ENCODE measurements at places on chromosomes 12 and 14.

DNA sequence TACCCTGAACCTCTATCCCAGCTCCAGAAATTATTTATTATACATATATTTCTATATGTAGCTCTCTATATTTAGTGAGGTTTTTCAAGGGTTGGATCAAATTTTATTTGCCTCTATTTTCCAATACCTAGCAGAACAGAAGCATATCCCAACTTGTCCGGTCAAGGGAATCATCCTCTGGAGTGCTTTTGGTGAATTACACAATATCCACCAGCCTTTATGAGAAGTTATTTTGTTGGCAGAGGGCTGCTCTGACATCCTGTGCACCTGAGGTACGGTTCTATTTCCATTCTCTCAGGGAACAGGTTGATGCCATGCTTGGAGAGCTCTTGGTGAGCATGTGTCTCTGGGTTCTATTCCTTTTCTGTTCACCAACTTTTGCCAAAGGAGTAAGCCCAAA, 1056.4 kb downstream of the GALC start:
- H3K36me3 ChIP-seq = no peaks in the 10 kb centered on the region
- no peaks in the 10 kb centered on the region for H3K4me1 ChIP-seq
- no peak for DNase-seq
- H3K27me3 ChIP-seq = no peaks in the 10 kb centered on the region
- no peak overlapping the region for H3K4me3 ChIP-seq

DNA sequence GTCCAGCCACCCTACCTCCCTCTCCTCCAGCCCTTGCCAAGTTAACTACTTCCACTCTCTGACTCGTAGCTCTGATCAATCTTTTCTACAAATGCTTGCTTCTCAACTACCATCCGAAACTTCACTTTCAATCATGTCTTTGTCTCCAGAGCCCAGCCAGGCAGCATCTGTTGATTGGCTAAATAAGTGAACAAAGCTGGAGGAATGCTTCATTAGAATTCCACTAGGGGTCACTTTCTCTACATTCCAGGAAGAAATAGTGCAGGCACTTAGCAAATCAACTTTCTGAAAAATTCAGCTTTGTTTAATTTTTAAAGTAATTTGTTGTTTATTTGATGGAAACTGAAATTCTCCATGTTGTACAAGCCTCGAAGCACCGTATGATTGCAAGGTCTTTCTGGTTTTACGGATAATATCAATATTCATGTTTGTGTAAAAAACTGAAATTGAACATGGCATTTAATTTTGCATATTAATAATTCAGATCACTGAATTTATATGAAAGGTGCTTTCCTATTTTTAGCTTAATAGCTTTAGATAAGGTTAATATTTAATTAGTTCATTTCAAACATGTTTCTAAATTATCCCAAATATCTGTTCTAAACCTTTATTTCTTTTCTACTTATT, 32.4 kb upstream of the HELB start:
- H3K4me1 ChIP-seq = no peaks in the 10 kb centered on the region
- H3K27me3 ChIP-seq = no peaks in the 10 kb centered on the region
- no peak overlapping the region for H3K4me3 ChIP-seq
- peak; percentile 80 for DNase-seq
- no peaks in the 10 kb centered on the region for H3K36me3 ChIP-seq
- no peak overlapping the region for H3K27ac ChIP-seq

DNA sequence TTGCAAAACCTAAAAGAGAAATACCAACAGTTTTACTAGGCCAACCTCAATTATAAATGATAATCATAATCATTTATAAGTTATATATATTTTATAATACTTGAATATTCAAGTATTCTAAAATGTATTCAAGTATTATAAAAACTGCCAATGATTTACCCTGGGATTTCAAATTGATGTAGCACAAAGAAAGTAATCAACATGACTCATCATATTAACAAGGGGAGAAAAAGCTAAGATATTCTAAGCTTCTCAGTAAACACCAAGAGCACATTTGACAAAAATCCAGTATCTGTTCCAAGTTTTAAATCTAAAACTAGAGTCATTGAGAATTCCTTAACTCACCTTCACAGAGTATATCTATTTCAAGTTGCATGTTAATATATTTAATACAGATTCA, 56.1 kb downstream of the CAPZA3 start:
- no peak overlapping the region for H3K4me3 ChIP-seq
- no peak for DNase-seq
- H3K36me3 ChIP-seq = no peaks in the 10 kb centered on the region
- no peaks in the 10 kb centered on the region for H3K4me1 ChIP-seq

DNA sequence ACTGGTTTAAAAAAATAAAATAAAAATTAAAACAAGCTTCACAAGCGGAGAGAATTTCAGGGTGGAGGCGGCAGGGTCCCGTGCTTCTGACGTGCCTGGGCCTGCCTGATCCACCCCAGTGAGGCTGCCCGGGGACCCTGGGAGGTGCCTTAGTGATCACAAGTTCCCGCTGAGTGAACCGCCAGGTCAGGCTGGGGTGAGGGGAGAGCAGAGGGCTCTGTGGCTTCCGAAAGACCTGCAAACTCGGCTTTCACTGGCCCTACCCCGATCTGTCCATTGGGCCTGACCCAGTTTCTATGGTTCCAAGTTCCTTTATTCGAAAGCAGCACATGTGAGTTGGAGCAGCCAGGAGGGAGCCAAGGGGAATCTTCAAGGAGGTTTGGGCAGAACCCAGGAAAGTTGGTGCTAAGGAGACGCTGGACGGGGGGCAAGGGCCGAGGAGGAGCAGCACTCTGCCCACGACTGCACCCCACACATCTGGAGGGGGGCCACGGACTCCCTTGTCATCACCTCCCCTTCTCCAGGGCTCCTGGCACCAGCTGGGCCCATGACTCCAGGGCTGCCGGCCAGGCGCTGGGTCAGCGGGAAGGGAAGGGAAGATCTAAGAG, 12.9 kb downstream of the MMP14 start:
- peaks cover 3% of the 10 kb centered on the region for H3K4me1 ChIP-seq
- H3K27ac ChIP-seq = no peak overlapping the region
- H3K27me3 ChIP-seq = no peaks in the 10 kb centered on the region
- no peak overlapping the region for H3K4me3 ChIP-seq
- peaks cover 19% of the 10 kb centered on the region for H3K36me3 ChIP-seq

DNA sequence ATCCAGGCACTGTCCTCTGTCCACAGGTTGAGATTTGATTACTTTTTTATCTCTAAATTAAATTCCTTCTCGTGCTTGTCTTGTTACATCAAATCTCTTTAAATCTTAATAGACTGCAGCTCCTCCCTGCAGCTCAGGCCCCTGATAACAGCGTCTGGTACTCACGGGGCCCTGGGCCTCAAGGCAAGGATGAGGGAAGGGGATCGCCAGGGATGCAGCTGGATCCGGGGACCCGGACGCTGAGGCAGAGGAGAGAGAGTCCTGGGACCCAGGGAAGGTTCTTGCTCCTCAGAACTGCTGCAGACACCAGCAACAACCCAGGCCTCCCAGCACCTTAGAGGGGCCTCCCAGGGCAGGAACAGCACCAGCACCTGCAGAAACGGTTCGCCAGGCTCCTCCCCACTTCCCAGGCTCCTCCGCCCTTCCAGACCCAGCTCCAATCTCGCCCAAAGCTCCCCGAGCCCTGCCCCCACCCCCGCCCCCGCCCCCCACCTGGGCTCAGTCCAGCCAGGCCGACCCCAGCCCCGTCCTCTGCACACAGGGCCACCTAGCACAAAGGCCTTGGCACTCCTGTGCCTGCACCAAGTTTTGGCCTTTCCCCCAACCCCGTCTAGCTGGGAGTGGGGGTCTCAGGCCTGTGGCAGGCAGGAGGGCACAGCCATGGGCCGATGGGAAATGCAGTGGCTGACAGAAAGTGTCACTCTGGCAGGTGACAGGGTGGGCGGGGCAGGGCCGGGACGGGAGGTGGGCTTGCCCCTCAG, 60.3 kb upstream of the GALNT9 start:
- H3K4me3 ChIP-seq = no peak overlapping the region
- no peaks in the 10 kb centered on the region for H3K36me3 ChIP-seq
- DNase-seq = no peak
- peaks cover 4% of the 10 kb centered on the region for H3K27me3 ChIP-seq
- H3K27ac ChIP-seq = no peak overlapping the region
- H3K4me1 ChIP-seq = no peaks in the 10 kb centered on the region

DNA sequence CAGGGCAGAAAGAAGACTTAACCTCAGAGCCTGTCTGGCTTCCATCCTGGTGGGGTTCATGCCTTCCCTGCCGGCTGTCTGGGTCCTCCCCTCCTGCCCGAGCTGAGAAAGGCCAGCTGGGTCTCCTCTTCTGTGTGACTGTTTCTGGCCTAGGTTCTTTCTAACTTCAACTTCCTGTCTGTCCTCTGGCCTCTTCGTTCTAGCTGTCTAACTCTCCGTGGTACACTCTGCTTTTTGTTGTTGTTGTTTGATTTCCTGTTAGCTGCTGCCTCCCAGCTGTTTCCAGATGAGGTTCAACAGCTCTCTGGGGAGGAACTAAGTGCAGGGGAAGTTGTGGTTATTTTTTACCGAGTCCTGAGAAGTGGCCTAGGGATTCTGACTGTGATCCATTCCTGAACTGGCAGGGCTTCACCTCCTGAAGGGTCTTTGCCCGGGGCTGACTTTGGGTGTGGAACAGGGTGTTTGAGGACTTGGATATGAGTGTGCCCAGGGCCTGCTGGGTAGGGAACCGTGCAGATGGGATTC, 3.2 kb downstream of the MLXIP start:
- peaks cover 15% of the 10 kb centered on the region for H3K4me1 ChIP-seq
- H3K27me3 ChIP-seq = no peaks in the 10 kb centered on the region
- H3K4me3 ChIP-seq = peak overlapping the region; percentile 19
- H3K36me3 ChIP-seq = peaks cover 6% of the 10 kb centered on the region

GRCh38 chr14:79137045-79137430, 966.9 kb downstream of the NRXN3 start:
- DNase-seq = no peak
- no peaks in the 10 kb centered on the region for H3K36me3 ChIP-seq
- H3K4me1 ChIP-seq = peaks cover 2% of the 10 kb centered on the region
- H3K4me3 ChIP-seq = no peak overlapping the region

DNA sequence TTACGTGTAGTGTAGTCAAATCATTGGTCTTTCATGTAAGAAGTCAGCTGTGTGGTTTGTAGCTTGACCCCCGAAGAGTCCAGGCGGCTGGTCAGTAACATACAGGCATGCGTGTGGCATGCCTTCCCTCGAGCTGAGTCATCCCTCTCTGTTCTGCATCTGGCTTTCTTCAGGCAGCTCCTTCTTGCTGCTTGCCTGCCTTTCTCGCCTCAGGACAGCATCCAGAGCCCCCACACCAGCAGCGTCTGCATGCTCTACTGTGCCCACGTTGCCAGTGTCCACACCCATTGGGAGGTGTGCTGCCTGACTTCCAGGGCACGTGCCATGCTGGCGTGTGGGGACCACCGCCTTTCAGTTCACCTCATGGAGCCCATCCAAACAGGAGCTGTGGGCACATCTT, 96.8 kb downstream of the EP400 start:
- H3K36me3 ChIP-seq = peaks cover 85% of the 10 kb centered on the region
- H3K4me3 ChIP-seq = no peak overlapping the region
- H3K4me1 ChIP-seq = no peaks in the 10 kb centered on the region
- no peak overlapping the region for H3K27ac ChIP-seq
- no peak for DNase-seq

DNA sequence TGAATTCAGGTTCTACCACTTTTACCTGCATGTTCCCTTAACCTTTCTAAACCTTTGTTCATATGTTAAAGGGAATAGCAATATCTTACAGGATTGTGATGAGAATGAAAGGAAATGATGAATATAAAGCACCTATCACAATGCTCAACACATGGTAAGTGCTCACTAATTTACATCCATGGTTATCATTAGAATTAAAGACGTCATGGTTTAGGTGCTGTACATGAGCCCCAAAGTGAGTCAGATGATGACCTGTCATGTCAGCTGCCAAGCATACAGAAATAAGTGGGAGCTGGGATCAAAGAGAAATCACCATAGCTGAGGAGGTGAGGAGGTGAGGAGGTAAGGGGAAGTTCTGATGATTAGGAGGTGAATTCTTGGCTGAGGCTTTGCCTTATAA, 135.9 kb upstream of the ATP2B1 start:
- H3K27me3 ChIP-seq = no peaks in the 10 kb centered on the region
- no peak for DNase-seq
- no peak overlapping the region for H3K27ac ChIP-seq
- H3K36me3 ChIP-seq = no peaks in the 10 kb centered on the region
- no peaks in the 10 kb centered on the region for H3K4me1 ChIP-seq

GRCh38 chr12:129819391-129819790, 84.4 kb downstream of the TMEM132D start:
- H3K27ac ChIP-seq = no peak overlapping the region
- H3K4me3 ChIP-seq = no peak overlapping the region
- no peaks in the 10 kb centered on the region for H3K36me3 ChIP-seq
- peak; percentile 35 for DNase-seq
- no peaks in the 10 kb centered on the region for H3K4me1 ChIP-seq

DNA sequence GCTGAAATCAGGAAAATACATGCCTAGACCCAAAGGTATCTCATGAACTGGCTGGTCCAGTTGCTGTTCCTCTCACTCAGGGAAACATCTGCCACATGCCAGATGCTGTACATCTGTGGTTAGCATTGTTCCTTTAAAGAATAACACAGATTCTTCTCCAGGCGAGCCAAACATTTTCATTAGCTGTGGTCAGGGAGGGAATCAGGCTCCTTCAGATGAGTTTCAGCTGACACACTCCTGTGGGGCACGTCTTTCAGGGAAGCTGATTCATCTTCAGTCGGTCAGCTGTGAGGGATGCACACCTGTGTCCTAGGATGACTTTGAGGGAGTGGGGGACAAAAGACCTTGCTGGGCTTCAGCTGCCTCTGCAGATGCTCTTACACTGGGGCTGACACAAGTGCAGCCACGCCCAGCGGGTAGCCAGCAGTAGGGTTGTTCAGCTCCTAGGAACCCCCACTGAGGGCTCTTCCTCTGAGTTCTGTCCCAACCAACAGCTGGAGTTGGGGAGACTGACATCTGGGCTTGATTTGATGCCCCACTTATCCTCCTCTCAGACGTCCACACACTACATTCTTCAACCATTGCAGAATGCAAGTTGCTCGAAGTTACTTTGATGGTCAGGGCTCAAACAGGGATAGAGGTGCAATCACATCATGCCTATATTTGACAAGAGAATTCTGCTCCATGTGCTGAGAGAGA, 155.0 kb downstream of the NUAK1 start:
- no peaks in the 10 kb centered on the region for H3K36me3 ChIP-seq
- H3K27me3 ChIP-seq = no peaks in the 10 kb centered on the region
- H3K4me1 ChIP-seq = peaks cover 8% of the 10 kb centered on the region
- no peak for DNase-seq

GRCh38 chr14:98997526-98998205, 274.3 kb downstream of the BCL11B start:
- no peak overlapping the region for H3K27ac ChIP-seq
- H3K27me3 ChIP-seq = no peaks in the 10 kb centered on the region
- no peak overlapping the region for H3K4me3 ChIP-seq
- DNase-seq = peak; percentile 24
- H3K4me1 ChIP-seq = no peaks in the 10 kb centered on the region
- H3K36me3 ChIP-seq = no peaks in the 10 kb centered on the region

DNA sequence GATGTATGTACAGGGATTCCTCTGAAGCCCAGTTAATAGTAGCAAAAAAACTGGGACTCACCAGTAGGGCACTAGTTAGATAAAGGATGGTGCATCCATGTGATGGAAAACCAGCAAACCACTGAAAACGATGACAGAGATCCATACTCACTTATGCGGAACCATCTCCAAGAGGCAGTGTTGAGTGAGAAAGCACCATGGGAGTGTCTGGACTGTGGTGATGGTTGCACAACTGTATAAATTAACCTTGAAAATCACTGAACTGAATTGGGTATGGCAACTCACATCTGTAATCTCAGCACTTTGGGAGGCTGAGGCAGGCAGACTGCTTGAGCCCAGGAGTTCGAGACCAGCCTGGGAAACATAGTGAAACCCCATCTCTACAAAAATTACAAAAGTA, 53.6 kb upstream of the ZFP36L1 start:
- H3K27me3 ChIP-seq = no peaks in the 10 kb centered on the region
- H3K36me3 ChIP-seq = no peaks in the 10 kb centered on the region
- no peaks in the 10 kb centered on the region for H3K4me1 ChIP-seq
- no peak for DNase-seq
- no peak overlapping the region for H3K4me3 ChIP-seq
